ENCODE measurements at places on chromosomes 3 and 15. TPM values are rescaled to one million over a fixed set of nuclear protein-coding genes. Genes with fewer than 3 reads are reported as not detected.

DNA sequence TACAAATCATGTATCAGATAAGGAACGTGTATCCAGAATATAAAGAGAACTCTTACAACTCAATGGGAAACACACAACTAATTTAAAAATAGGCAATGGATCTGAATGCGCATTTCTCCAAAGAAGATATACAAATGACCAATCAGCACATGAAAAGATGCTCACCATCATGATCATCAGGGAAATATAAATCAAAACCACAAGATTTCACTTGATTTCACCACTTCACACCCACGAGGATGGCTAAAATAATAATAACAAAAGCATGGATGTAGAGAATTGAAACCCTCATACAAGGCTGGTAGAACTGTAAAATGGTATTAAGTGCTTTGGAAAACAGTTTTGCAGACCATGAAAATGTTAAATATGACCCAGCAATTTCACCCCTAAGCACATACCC is 26.7 kb upstream of the SLC12A8 start:
- no peaks in the 10 kb centered on the region for H3K36me3 ChIP-seq
- H3K27me3 ChIP-seq = no peaks in the 10 kb centered on the region
- H3K4me3 ChIP-seq = no peak overlapping the region
- H3K27ac ChIP-seq = no peak overlapping the region

DNA sequence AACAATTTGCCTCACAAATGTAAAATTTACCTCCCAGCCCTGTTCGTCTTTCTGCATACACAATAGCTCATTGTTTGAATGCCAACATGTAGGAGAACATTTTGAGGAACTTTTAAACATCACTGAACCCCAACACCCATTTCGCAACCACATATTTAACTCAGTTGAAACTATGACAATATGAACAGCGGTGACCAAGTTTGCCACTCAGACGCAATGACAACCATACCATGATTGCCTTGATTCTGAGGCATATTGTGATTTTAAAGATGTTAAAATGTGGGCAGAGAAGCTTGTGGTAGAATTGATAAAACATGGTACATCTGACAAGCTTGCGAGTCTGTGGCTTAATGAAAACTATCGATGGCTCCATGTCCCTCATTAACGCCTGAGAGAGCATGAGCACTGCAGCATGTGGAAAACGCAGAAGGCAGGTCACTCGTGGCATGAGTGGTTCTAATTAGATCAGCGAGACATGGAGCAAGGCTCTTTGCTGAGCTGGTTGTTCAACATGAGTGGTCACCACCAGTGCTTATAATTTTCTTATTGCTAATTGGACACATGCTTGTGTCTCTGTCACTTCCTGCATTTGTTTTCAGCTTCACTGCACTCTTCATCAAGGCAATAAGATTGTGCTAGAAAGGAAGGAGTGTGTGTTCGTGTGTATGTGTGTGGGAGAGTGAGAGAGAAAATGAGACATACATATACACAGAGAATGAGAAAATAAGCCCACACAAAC is 116.8 kb downstream of the CHST2 start:
- no peaks in the 10 kb centered on the region for H3K36me3 ChIP-seq
- DNase-seq = no peak
- no peaks in the 10 kb centered on the region for H3K4me1 ChIP-seq

DNA sequence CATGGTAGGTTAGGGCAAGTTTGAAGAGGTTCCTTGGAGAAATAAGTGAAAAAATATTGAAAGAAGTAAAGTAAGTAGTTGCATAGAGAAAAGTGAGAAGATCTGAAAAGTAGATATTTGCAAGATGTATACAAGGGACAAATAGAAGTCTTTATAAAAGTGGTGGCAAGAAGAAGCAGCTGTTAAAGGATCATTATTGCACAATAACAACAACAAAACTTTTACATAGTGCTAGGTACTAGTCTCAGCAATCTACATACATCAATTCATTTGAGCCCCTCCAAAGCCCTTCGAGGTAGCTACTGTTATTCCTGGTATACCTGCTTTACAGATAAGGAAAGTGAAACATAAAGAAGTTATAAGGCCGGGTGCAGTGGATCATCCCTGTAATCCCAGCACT is 239.6 kb downstream of the MEIS2 start:
- no peak for DNase-seq
- H3K27me3 ChIP-seq = no peaks in the 10 kb centered on the region
- H3K36me3 ChIP-seq = no peaks in the 10 kb centered on the region
- no peak overlapping the region for H3K4me3 ChIP-seq
- H3K4me1 ChIP-seq = no peaks in the 10 kb centered on the region

DNA sequence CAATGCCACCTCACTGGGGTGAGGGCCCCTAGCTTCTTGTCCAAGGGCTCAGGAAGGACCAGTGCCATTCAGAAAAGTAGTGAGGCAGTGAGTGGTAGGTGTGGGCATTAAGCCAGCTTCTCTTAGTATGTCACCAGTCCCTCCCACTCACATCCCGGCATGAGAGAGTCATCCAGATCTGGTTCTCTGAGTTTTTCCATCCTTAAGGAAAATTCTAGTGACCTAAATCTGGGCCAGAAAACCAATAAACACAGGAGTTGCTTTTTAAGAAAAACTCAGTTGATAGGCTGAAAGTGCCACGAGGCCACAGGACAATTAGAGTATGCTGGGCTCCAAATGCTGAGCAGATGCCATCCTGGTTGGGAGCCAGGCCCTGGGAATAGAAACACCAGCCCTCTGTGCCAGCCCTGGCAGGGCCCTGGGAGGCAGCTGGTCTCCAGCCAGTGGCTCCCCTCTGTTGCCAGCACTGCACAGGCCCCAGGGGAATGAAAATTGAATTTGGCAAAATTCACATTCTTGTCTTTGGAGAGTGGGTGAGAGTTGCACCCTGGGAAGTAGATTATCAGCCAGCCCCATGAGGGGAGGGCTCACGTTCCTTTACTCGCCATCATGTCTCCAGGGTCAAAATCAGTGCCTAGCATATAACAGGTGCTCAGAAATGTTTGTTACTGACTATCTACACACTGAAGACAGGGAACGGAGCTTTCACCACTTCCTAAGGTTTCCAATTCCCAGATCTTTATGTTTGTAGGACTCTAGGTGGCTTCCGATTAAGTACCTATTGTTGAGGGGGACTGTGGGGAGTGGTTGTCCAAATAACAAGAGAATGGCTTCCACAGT is 52.8 kb downstream of the FAM43A start:
- H3K4me1 ChIP-seq = no peaks in the 10 kb centered on the region
- no peak overlapping the region for H3K27ac ChIP-seq
- no peaks in the 10 kb centered on the region for H3K36me3 ChIP-seq
- DNase-seq = no peak
- H3K4me3 ChIP-seq = no peak overlapping the region
- H3K27me3 ChIP-seq = no peaks in the 10 kb centered on the region

GRCh38 chr3:37863949-37864822 is 2.5 kb downstream of the CTDSPL start:
- peaks cover 26% of the 10 kb centered on the region for H3K4me1 ChIP-seq
- H3K27ac ChIP-seq = no peak overlapping the region
- no peaks in the 10 kb centered on the region for H3K36me3 ChIP-seq
- DNase-seq = peak; percentile 35

DNA sequence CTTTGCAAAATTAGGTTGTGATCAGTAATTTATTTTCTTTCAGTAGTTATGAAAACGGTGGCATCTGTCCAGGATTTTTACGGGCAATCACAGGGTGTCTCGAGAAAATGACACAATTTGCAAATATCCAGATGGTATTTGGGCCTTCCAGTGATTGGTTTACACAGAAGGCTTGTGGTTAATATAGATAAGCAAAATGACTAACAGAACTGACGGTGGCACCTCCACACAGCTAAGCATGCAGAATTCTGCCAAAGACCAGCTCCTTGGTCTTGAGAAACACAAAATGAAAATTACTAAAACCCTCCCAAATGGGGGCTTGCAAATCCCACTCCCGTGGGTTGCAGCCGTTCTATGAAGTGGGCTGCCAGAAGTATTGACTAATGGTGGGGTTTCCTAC is 5.5 kb downstream of the ARHGEF3 start:
- H3K36me3 ChIP-seq = no peaks in the 10 kb centered on the region
- peaks cover 9% of the 10 kb centered on the region for H3K27me3 ChIP-seq
- no peak overlapping the region for H3K4me3 ChIP-seq

DNA sequence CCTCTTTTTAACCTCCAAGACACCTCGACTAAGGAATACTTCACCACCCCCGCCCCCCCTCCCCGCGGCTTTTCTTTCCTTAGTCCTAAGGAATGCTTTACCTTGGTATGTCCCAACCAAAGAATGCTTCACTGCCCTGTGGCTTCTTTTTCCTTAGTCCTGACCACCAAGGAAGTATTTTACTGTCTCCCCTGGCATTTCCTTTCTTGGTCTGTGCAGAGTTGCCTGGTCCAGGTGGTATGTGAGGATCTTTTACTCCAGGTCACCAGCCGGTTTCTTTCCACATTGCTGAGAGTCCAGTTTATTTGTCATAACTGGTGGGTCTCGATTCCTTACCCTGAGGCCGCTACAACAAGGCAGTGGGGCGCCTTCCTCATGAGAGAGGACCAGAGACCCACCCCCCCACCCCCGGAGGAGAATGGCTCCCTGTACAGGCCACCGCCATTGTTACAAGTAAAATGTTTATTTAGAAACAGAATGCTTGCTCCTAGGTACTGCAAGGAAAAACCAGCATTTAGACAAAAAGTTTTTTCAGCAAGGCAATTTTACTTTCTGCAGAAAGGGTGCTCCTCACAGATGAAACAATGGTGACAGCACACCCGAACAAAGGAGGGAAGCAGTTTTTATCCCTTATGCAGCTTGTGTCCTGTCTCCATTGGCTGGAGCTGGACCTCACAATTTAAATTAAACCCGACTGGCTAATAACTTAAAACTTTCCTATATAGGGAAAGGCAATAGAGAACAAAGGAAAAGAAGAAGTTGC is 23.1 kb upstream of the MTHFS start:
- peaks cover 7% of the 10 kb centered on the region for H3K4me1 ChIP-seq
- no peak overlapping the region for H3K4me3 ChIP-seq
- H3K27me3 ChIP-seq = no peaks in the 10 kb centered on the region
- no peak for DNase-seq
- no peak overlapping the region for H3K27ac ChIP-seq
- peaks cover 47% of the 10 kb centered on the region for H3K36me3 ChIP-seq

The PCOLCE2 gene
- 18.6 TPM for total RNA-seq

The CADPS gene
- 16.4 TPM for total RNA-seq

The ANKUB1 gene
- not detected for total RNA-seq

The SERPINI2 gene
- 2.5 TPM for total RNA-seq

All from GM23338 (cell line).